NCI-H226 (cell line): ENCODE measurements at places on chromosomes 1 and 21.

GRCh38 chr21:43994085-43994484 is 18.0 kb upstream of the TRAPPC10 start:
- no peak for DNase-seq

DNA sequence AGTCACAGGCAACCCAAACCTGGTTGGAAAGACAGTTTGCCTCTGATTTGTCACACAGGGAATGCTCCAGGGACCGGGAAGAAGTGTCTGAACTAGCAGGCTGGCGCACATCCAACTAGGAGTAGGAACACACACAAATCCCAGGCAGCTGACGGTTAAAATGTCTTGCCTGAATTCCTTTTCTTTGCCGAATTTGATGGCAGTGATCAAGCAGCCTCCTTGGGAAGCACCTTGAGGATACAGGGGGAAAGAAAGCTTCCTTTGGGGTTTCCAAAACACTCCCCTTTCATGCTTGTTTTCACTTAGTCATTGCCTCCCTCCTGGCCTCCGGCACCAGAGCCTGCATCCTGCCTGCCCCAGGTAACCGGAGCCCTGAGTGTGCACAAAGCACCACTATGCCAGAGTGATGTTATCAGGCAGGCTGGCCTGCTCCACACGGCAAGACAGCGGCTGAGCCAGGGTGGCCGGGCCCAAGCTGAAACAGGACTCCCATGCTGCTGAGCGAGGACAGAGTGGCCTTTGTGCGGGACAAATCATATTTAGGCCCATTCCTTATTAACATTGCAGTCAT is 193.8 kb downstream of the LMX1A start:
- no peak for DNase-seq

- no peak for DNase-seq
Measured at GRCh38 chr1:11134251-11134897, 34.7 kb upstream of the EXOSC10 start.

- no peak for DNase-seq
Measured at GRCh38 chr1:29711582-29712283, 475.4 kb downstream of the PTPRU start.

DNA sequence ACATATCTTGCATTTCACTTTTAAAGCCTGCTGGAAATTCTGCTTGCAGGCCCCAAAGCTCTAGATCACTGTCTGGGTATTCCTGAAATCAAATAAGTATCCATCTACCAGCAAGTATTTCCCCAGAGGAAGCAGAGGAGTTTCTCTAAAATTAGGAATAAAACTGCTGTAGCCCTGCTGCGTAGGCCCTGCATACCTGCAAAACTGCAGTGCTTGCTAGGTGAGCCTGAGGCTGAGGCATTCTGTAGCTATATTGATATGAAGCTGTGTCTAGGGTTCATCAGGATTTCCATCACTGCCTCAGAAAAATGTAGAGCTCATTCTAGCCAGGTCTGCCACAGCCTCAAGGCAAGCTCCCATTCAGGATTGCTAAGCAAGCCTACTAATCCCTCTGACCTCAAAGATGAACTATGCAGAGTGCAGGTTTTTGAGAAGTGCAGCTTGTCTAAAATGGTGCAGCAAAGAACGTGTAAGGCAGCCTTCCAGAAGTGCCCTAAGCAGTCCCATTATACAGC is 28.7 kb downstream of the NPHS2 start:
- DNase-seq: no peak
